ENCODE measurements at places on chromosomes 13 and 19. TPM values are rescaled to one million over a fixed set of nuclear protein-coding genes. Genes with fewer than 3 reads are reported as not detected.

LRRC4B gene
- total RNA-seq = 4.8 TPM

TTYH1 gene
- 8.7 TPM for total RNA-seq

C3 gene
- 473 TPM for total RNA-seq

SLC46A3 gene
- 65.5 TPM for total RNA-seq

SLC17A7 gene
- total RNA-seq = 0.20 TPM

TSSK6 gene
- 2.5 TPM for total RNA-seq

BCAM gene
- 25.1 TPM for total RNA-seq

PSG1 gene
- not detected for total RNA-seq

KLK4 gene
- total RNA-seq = 3.4 TPM
